ENCODE measurements at places on chromosomes 3 and 15.
A peak's percentile ranks its signal among the peaks of the same experiment; 100 is the strongest.

DNA sequence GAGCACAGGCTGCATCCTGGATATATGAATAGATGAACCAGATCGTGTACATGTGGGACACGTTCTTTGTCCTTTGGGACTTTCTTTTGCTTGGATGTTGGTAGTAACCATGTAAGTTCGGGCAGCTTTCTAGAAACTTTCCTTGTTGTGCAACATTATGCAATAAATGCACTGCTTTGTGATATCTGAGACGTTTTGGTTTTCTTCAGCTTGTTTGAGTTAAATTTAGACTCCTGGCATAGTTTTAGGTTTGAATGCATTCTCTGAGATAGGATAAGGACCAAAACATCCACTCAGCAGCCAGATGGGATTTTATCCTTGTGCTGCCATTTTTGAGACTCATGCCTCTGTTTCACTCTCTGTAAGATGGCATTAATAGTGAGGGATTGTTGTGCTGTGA, 158.9 kb downstream of the IGF1R start:
- DNase-seq: no peak

DNA sequence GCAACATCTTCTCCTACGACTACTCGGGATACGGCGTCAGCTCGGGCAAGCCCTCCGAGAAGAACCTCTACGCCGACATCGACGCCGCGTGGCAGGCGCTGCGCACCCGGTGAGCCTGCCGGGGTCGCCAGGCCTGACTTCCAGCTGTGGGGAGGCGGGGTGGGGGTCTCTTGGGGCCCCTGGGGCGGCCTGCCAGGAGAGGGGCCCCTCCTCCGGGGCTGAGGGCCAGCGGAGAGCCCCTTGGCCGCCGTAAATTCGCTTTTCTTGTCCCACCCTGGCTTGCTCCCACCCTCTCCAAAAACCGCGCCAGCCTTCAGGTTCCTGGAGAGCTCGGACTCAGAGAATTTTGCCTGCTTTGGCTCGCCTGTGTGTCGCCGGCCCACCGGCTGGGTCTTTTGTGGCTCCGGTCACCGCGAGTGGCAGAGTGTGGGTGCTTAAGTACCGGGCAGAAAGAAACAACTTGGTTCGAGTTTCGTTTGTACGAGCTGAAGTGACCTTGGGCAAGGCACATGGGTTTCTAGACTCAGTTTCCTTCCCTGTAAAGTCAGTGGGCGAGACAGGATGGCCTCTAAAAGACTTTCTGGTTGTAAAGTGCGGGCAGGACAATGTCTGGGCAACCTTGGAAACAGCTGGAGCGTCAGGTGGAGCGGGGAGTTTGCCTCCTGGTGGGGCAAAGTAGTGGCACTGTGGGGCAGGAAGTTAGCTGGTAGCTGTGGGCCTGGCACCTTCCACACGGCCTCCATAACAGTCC, 976 bp downstream of the ABHD17C start:
- peak; percentile 57 for DNase-seq

DNA sequence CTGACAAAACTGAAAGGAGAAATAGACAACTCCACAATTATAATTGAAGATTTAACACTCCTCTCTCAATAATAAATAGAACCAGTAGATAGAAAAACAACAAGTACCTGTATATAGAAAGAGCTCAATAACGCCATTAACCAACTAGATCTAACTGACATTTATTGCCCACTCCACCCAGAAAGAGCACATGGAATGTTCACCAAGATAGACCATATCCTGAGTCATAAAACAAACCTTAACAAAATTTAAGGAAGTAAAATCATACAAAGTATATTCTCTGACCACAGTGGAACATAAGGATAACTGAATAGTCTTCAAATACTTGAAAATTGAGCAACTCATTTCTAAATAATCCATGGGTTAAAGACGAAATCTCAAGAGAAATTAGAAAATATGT, 25.1 kb downstream of the KBTBD12 start:
- no peak for DNase-seq

- no peak for DNase-seq
Measured at GRCh38 chr3:171526146-171526545, 65.9 kb upstream of the TNIK start.

- DNase-seq: no peak
Measured at GRCh38 chr3:46714728-46715506, 2.8 kb downstream of the PRSS50 start.

DNA sequence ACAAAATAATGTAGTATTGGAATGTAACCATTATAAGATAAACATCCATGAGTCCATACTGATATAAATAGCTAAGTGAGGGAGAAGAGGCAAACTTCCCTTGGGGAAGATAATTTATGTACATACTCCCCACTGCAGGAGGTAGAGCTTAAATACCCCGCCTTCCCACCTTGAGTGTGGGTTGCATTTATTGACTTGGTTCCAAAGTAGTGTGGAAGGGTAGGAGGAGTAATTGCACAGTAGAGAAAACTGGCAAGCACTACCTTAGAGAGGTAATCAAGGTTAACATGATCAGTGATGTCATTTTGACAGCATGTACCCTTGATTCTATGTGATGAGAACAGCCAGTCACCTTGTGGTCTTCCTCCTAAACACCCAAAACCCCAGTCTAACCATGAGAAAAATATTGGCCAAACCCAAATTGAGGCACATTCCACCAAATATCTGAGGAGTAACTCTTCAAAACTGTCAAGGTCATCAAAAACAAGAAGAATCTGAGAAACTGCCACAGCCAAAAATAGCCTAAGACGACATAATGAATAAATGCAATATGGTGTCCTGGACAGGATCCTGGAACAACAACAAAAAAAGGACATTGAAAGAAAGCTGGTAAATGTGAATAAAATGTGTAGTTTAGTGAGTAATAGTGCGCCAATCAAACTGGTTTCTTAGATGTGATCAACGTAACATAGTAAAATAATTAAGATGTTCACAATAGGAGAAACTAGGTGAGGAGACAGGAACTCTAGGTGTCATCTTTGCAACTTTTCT, 774 bp upstream of the CNOT10 start:
- DNase-seq: no peak

GRCh38 chr3:81500039-81500438, 261.4 kb downstream of the GBE1 start:
- DNase-seq: no peak

DNA sequence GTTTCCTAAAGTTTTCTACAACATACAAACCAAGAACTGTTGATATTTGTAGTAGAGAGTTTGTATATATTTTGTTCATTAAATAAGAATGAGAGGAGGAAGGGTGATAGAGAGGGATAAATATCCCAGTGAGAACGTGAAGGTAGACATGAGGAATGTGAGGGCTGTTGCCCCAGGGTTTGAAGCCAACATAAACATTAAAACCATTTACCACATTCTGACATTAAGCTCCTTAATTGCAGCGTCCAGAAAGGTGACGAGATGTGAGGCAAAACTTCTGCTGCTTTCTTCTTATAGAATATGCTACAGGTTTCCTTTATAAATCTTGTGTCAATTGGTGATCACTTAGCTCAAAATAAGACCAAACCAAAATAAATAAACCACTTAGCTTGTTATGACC, 267.8 kb upstream of the CNTN4 start:
- DNase-seq: no peak

DNA sequence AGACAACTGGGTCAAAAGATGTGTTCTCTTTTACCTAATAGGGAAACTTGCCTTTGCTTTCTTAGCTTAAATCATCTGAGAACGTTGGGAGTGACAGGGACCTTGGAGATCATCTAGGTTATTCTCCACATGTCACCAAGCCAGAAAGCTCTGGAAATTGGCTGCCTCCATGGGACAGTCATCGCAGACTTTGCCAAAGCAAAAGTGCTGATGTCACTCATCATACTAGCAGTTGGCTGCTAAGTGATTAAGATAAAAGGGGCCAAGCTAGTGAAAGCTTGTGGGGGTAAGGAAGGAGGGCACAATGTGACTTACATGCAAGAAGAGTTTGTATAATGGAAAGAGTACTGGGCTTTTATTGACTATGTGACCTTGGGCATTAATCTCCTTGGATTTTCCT, 198.0 kb upstream of the PFN2 start:
- DNase-seq: no peak

GRCh38 chr3:109784852-109785631, 447.7 kb upstream of the DPPA4 start:
- no peak for DNase-seq

GRCh38 chr3:31732548-31732947, 199.8 kb downstream of the STT3B start:
- DNase-seq: no peak

- DNase-seq: no peak
Measured at GRCh38 chr3:29665688-29666087, 384.8 kb downstream of the RBMS3 start.

Data from ACHN (cell line).